Adipocyte (in vitro differentiated cells): ENCODE measurements at places on chromosomes 5 and 9.

GRCh38 chr9:19660019-19660418 lies 128.8 kb downstream of the SLC24A2 start:
- no peak for DNase-seq

DNA sequence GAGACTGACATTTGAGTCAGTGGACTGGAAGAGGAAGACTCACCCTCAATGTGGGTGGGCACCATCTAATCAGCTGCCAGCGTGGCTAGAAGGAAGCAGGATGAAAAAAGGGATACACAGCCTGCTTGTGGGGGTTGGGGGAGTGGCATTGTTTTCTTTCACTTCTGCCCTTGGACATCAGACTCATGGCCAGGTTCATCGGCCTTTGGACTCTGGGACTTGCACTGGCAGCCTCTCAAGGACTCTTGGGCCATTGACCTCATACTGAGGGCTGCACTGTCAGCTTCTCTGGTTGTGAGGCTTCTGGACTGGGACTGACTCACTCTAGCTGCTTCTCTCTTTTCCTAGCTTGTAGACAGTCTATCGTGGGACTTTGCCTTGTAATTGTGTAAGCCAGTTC lies 374.9 kb downstream of the TLE1 start:
- DNase-seq: no peak

DNA sequence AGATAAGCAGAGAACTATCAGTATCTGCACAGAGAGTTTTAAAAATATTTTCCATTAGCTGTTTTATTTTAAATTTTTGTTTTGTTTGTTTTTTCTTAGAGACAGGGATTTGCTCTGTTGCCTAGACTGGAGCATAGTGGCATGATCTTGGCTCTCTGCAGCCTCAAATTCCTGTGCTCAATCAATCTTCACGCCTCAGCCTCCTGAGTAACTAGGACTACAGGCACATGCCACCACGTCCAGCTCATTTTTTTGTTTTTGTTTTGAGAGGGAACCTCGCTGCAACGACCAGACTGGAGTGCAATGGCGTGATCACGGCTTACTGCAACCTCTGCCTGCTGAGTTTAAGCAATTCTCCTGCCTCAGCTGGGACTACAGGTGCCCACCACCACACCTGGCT lies 138.2 kb upstream of the LPAR1 start:
- DNase-seq: no peak

DNA sequence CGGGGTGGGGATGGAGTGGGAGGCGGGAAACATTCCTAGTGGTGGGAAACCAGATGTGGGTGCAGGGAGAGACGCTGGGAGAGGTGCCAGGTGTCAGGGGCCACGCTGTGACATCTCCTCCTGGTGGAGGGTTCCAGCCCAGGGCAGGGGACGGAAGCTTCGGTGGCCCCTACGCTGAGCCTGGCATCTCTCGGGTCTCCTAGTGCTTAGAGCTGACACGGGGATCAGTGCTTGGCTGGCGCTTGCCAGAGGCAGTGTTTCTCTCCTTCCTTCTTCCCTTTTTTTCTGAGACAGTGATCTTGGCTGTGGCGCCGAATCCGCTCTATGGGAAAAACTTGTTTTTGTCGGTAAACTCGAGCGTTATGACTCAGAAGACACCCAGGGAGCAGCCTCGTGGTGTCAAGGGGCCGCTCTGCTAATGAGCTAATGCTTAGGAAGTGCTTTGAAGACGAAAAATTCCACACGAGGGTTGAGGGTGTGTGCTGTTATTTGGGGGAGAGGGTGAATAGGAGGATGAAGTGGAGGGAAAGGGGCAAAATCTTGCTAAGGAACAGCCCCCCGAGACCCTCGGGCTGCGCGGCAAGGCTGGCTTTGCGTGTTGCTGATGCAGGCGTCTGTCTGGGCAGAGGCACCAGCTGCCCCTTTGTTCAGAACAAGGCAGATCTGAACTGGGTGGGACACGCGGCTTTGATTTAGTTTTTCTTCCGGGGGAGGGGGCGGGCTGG lies 20.4 kb upstream of the IER5L start:
- DNase-seq: peak; percentile 39

DNA sequence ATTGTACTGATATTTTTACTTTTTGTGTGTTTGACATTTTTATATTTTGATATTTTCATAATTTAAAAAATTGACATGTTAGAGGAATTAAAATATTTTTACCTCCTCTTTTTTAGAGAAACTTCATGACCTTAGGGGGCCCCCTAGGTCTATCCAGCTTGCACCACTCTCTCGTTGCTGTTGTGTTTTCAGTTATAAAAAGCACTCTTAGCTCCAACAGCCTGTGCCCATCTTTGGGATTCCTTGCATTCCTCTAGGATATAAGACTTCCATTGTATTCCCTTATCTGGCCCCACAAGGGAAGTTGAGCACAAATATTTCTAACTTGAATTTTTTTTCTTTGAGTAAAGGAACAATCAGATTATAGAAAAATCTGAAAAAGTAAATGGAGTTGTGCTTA lies 245.3 kb downstream of the SH3GL2 start:
- DNase-seq: peak; percentile 65

GRCh38 chr5:10352430-10353240 lies 860 bp upstream of the MARCHF6 start:
- peak; percentile 80 for DNase-seq

DNA sequence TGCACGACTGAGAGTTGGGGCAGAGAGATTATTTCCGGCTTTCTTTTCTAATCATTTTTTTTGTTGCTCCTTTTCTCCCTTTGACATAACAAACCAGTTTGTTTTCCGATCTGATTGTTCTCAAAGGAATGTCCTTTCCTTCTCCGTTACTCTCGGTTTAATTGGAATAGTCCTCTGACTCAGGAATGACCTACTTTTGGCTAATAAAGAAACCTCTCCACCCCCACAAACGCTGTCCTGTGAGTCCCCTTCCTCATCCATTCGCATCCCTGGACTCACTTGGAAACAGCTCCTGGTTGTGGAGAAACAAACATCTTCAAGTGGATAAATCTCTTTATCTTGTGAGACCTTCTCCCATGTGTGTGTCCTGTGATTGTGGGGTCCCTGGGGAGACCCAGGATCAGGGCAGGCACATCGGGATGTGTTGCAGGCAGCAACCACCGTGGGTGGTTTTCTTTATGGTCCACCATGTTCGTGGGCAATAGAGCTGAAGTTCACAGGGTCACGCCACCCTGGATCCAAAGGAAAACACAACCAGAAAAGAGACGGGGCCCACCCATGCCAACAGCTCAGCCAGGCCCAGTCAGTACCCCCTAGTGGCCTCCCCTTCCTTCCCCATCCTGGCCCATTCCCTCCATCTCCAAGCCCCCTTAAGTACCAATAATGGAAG lies 45.2 kb upstream of the NEK6 start:
- peak; percentile 66 for DNase-seq

DNA sequence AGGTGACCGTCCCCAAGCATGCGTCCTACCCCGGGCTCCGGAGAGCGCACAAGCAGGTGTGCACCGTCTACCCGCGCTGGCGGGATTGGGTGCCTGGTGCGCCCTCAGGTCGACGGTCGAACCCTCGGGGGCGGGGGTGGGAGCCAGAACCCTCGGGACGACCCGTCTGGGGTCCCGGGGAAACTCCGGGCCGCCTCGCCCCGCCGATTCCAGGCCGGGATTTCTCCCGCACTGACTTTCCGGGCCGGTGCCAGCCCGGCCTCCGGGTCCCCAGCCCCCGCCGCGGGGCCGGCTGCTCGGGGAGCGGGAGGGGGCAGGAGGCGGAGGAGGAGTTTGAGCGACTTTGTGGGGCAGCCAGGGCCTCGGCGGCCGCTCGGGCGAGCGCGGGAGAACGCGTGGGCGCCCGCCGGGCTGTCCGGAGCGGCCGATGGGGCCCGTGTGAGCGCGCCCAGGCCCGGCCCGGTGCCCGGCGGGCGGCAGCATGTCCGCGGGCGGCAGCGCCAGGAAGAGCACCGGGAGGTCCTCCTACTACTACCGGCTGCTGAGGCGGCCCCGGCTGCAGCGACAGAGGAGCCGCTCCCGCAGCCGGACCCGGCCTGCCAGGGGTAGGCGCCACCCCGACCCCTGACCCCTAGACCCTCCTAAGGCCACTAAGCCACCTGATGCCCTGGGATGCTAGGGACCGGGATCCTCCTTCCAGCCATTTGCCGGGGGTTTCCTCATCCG lies at the start of gene DAB2IP:
Gene DAB2IP (plus strand): TSS at position 340 of the 726 bp plus-strand sequence. CDS start 142 bp downstream, at position 482.
- DNase-seq: peak; percentile 88

DNA sequence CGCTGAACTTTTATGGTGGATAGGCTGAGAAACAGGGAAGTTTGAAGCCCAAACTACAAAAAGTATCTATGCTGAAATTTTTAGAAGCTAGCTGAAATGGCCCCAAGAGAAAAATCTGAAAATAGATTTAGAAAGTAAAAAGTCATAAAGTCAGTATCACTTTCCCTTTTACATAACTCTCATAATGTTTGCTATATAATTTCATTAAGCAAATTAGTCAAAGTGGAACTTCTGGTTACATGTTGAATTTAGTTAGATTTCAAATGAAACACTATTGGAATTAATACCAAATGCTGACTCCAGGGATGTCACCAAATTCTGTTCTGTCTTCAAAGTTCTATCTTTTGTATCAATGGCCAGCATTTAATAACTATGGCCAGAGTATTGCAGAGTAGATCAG lies 126.9 kb downstream of the TTC39B start:
- DNase-seq: no peak

DNA sequence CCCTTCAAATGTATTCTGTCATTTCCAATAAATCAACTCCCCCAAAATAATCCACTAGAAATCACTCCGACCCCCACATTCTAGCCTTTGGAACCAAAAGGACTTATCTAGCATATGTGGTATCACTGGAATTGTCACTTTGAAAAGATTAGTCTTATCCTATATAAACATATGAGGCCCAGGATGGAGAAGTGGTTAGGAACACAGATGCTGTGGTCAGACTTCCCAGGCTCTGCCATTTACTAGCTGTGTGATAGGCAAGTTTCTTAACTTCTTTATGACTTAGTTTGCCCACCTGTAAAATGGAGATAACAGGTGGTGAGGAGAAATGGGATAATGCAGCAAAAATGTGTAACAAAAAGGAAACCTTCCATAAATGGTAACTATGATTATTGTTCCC lies 62.0 kb upstream of the GLRX start:
- no peak for DNase-seq

DNA sequence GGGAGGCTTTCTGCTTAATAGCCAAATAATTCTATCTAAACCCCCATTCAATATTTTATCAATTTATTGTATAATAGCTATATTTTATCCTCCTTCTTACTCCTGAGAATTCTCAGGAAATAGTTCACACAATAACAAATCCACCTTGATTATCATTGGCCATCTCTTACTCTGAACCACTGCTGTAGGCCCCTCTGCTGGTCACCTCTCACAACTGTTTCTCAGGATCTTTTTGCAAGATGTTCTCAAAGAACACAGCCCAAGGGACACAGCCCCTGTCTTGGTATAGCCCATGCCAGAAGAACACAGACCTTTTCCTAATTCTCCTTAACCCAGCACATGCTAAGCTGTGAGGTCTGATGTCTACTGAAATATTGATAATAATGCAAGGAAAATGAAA lies 74.9 kb upstream of the HTR4 start:
- no peak for DNase-seq

DNA sequence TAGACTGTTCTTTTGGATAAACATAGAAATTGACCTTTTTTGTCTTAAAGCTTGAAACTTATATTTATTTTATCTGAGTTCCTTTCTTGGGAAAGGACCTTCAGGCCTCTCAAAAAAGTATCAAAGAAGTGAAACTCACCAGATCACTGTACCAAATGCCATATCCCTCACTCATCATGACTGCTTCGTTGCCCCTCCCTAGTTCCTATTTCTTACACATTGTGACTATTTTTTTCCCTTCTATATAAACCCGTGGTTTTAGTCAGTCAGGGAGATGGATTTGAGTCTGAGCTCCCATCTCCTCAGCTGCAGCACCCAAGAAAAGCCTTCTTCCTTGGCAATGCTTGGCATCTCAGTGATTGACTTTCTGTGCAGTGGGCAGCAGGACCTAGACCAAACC lies 129.4 kb downstream of the LPAR1 start:
- no peak for DNase-seq

- no peak for DNase-seq
Measured at GRCh38 chr9:132002643-132003318, 76.9 kb downstream of the MED27 start.

DNA sequence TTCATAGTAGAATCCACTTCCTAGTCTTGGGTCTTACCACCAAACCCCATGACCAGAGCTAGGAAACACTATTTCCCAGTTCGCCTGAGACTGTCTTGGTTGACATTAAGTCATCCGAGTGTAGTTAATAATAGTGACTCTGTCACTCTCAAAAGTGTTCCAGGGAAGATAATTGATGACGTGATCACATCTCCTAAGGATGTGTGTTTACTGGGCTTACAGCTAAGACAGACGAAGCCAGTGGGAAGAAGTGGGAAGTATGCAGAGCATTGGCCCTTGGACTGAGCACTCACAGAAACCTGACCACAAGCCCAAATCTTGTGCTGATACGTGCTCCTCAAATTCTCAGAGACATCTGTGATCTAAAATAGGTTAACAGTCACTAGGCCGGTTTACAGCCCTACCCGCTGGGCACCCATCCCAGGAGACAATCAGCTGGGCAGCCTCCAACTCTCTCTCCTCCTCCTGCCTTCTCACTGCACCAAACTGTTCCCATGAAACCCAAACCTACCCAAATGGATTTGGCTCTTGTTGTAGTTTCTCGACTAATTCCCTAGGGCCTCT lies 316.6 kb downstream of the TLE1 start:
- DNase-seq: no peak

DNA sequence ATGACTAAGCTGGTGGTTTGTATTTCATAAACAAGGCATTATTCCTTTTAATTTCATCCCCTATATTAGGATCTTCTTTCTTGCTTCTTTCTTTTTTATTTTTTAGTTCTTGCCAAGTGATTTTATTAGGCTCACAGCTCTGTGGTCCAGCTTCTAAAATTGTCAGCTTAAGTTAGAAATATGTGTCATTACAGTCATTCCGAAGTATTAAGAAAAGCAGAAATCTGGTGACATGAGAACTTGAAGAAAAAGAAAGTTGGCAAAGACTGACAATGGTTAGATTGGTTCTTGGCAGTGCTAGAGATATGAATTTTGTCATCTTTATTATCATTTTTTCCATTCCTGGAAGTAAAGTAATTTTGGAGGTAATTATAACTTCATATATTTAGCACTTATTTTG lies 166.5 kb upstream of the PRR16 start:
- DNase-seq: peak; percentile 16

DNA sequence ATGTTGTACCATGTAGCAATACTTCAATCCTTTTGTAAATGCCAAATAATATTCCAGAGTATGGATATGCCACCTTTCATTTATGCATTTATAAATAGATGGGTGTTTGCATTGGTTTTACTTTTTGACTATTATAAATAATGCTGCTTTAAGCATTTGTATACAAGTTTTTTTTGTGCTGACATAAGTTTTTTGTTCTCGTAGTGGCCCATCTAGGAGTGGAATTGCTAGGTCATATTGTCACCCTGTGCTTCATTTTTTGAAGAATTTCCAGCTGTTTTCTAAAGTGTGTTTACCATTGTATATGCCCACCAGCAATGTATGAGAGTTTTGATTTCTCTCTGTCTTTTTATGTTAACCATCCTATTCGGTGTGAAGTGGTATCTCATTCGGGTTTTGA lies 6.9 kb downstream of the ADGRV1 start:
- no peak for DNase-seq

GRCh38 chr5:36070687-36071571 lies 4.2 kb upstream of the UGT3A2 start:
- DNase-seq: no peak
